Motor neuron (in vitro differentiated cells): ENCODE measurements at places on chromosomes 16 and 17.

DNA sequence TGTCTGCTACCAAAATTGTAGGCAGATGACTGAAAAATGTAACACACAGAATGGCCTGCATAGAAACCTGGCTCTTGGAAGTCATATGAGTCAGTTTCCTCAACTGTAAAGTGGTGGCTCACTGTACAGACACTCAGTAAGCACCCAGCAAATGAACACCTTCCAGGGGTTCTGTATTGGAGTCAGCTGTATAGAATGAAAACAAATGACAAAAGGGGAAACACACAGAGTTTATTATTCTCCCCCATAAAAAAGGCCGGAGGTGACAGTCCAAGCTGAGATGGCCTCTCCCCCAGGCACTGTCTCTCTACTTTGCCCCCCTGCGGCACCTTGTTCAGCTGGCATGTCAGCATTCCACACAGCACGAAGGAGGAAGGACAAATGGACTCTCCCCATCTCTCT, 6.2 kb upstream of the MEOX1 start:
- no peak for ATAC-seq

GRCh38 chr17:44334727-44335126, 10.1 kb upstream of the SLC25A39 start:
- no peak for ATAC-seq

GRCh38 chr16:81607805-81608522, 163.4 kb downstream of the CMIP start:
- ATAC-seq = no peak

DNA sequence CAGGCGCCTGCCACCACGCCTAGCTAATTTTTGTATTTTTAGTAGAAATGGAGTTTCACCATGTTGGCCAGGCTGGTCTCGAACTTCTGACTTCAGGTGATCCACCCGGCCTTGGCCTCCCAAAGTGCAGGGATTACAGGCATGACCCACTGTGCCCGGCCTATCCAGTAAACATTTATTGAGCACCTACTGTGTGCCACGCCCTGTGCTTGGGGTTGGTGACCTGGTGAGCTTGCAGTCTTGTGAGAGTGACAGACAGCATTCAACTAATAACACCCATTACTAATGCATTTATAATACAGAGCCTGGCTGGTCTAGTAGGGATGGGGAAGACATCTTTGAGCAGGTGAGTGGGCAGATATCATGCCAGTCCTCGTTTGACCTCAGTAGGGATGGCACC, 113.1 kb downstream of the SOCS1 start:
- ATAC-seq = no peak

DNA sequence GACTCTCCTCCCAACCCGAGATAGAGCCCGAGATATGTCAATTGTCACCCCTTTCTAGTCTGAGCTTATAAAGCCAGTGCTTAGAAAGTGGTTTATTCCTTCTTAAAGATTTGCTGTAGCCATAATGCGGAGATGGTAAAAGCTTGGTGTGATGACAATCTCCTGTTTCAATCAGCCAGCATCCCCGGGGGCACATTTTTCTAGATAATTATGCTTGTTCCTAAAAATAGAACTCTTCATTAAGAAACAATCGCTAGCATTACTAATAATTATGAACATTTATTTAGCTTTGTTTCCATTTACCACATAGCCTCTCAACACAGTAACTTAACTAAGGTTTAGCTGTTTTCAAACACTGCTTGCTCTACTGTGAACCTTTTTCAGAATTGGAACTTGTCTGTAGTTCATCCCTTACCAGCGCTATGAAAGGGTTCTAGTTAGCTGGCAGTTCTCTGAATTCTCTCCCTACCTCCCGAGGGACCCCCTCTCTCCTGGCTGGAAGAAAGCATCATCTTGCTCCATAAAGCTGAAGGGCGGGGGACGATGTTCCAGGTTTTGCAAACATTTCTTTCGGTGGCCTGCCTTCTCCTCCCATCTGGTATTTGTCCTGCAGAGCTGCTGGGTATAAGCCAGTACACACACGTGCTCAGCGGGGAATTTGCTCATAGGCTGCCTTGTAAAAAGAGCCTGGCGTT, 922 bp upstream of the MRPL58 start:
- ATAC-seq = peak; percentile 36
